Pulmonary artery endothelial cell (primary cell): ENCODE measurements at places on chromosomes 1 and 21. TPM values are rescaled to one million over a fixed set of nuclear protein-coding genes. Genes with fewer than 3 reads are reported as not detected.

DNA sequence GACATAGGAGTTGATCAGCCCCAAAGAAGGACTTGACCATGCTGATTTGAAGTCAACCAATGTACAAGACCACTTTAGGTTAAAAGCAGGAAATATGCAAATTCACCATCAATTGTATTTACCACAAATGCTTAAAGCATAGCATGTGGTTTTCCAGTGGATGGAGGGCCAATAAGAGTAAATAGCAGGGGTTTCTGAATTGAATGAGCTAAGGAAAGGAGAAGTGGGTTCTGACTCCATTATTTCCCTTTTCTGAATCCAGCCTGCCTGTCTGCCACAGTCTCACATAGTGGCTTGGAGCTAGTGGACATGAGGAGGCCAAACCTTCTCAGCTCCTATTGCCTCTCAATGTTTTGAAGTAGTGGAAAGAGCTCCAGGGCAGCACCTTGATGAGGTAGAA, 7.2 kb upstream of the TNFSF18 start:
- DNase-seq = no peak

DNA sequence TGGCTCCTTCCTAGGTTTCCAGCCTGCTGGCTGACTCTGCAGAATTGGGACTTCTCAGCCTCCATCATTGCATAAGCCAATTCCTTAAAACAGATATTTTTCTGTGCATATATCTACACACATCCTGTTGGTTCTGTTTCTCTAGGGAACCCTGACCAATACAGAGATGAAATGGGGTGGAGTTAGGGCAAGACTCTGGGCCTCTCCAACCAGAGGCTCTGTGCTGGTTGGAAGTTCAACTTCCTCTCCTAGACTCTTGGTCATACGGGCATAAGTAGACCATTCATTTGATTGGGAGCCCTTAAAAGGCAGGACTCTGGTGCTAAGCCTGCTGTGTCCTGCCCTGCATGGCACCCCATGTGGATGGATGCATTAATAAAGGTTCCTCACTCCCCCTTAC, 55.0 kb downstream of the CNIH3 start:
- DNase-seq = no peak

DNA sequence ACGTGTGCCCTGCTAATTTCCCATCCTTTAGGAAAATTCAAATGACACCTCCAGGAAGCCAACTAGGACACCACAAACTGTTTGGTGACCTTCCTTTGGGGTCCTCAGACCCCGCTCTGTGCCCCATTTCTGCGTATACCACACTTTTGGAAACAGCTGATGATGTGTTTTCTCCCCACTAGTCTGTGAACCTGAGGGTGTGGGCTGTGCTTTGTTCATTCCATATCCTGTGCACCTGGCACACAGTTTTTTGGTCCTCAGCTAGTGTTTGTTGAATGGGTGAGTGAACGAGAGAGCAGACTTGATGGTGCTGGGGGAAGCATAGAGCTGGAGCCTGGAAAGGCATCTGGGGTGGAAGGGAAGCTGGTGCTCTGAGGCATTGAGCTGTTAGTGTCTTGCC, 48.6 kb downstream of the RPS6KA1 start:
- DNase-seq = no peak

GRCh38 chr1:53835491-53835890, 2.6 kb downstream of the NDC1 start:
- DNase-seq = no peak

The NBPF6 gene
- not detected in 2 replicates for total RNA-seq

The CLCA1 gene
- not detected in 2 replicates for total RNA-seq

GRCh38 chr21:31201548-31201947, 142.5 kb downstream of the TIAM1 start:
- no peak for DNase-seq

- DNase-seq = no peak
Measured at GRCh38 chr1:248850124-248850523, 8.8 kb downstream of the ZNF692 start.

DNA sequence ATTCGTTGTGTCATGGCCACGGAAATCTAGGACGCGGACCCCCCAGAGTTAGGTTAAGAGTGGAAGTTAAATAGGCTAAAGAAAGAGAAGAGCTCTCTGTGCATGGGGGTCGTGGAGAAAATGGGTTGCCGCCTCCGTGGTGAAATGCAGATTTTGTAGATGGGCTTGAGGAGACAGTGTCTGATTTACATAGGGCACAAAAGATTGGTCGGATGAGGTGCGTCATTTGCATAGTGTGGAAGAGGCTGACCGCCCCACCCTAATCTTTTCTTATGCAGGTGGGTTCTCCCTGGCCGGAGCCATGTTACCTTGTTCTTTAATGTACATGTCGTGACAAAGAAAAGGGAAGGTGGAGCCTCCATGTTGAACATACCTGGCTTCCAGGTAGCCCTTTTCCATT, 14.3 kb upstream of the SLC5A9 start:
- DNase-seq = no peak

- no peak for DNase-seq
Measured at GRCh38 chr1:117067533-117068370, 7.6 kb downstream of the TTF2 start.

The C1orf87 gene
- total RNA-seq = not detected in 2 replicates

DNA sequence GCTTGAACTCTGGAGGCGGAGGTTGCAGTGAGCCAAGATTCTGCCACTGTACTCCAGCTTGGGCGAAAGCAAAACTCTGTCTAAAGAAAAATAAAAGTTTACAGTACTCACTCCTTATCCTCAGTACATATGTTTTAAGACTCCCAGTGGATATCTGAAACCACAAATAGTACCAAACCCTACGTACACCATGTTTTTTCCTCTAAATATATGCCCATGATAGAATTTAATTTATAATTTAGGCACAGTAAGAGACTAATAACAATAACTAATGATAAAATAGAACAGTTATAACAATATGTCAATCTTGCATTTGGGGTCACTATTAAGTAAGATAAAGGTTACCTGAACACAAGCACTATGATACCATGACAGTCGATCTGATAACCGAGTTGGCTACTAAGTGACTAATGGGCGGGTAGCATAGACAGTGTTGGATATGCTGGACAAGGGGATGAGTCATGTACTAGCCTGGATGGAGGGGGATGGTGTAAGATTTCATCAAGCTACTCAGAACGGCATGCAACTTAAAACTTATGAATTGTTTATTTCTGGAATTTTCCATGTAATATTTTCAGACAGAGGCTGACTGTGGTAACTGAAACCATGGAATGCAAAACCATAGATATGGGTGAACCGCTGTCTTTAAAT, 43.7 kb downstream of the ST7L start:
- DNase-seq = peak; percentile 10

GRCh38 chr1:162144853-162145252, 75.4 kb downstream of the NOS1AP start:
- no peak for DNase-seq

- DNase-seq = no peak
Measured at GRCh38 chr1:117681901-117682250, 76.0 kb downstream of the TENT5C start.

- peak; percentile 22 for DNase-seq
Measured at GRCh38 chr1:44377925-44378784, 23.1 kb upstream of the ERI3 start.

The MRPL9 gene
- total RNA-seq = 120 and 141 TPM in 2 replicates

DNA sequence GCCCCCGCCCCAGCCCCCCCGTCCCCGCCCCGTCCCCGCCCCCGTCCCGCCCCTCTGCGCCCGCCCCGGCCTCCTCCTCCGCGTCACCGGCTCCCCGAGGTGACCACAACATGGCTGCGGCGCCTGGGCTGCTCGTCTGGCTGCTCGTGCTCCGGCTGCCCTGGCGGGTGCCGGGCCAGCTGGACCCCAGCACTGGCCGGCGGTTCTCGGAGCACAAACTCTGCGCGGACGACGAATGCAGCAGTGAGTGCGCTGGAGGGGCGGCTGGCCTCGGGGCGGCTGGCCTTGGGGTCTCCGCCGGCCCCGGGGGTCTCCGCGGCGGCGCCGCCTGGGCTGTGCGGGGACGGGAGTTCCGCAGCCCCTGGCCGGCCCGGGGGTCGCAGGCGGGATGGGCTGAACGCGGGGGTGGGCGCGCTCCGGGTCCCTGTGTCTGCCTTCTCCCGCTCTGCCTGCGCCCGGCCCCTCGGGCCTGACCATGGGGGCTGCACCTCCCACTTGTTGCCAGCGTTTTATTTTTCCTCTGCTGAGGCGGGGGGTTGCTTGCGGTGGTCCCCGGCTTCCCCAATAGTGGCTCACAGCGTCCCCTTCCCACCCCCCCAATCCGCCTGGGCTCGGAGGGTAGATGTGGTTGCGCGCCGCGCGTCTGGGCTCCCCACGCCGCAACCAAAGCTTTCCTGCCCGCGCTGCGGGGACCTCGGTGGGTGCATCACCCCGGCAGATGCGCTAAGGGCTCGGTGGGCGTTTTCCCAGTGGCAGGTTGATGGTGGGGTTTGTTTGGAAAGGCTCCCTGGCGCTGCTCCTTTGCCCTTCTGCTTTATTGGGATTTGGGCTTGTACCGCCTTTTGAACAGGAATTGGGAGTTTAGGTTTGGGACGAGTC, at the start of gene MIA3:
Gene MIA3 (plus strand): TSS at position 97 of the 879 bp plus-strand sequence. CDS start 14 bp downstream, at position 111.
- DNase-seq = no peak

DNA sequence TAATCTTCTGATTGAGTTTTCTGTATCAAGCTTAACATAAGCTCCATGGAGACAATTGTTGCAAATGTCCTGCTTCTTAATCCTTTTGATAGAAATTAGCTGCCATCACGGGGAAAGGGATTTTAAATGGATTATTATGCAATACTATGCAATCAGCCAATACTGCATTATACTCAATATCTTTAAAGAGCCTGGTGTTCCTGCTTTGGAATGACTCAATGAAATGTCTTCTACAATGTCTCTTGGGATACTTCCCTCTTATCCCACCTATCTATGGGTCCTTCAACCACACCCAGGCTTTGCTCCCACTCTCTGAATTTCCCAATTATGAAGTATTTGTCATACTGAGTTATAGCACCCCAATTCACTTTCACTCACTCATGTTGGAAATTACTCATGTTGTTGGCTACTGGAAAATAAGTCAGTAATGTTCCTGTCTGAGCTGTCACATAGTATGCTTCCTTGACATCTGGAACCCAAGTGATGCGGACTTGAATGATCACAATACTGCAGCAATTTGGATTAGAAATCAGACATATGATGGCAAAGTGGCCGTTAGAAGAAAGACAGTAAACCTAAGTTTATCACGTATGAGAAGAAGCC, 85.0 kb downstream of the TPR start:
- no peak for DNase-seq

DNA sequence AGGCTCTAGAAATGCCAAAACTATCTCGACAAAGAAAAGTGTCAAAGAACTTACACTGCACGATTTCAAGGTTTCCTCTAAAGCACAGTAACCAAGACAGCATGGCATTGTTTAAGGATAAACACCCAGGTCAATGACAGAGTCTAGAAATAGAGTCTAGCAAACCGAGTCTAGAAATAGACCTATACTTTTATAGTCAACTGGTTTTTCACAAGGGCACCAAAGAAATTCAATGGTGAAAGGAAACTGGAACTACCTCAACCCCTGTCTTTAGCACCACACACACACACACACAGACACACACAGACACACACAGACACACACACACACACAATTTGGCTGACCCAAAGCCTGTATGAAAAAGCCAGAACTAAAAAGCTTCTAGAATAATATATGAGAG, 67.1 kb upstream of the PGBD5 start:
- DNase-seq = no peak
